ENCODE measurements at places on chromosomes 2 and 18.

DNA sequence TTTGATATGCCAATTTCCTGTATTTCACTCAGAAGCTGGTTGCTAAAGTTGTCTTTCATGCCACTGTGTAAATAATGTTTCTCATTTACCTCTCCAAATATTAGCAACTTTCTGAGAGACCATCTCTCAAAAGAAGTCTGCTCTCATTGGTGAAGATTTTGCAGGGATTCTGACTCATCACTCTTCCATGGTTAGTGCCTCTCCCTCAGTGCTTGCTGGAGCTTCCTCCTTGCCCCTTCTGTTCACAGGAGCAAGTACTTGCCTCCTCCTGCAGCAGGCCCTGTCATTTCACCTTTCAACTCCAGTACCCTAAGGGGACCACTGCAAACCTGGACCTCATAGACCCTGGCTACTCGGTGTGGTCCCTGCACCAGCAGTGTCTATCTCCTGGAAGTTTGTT is 168.8 kb downstream of the ZNF385B start:
- DNase-seq = no peak

- no peak for DNase-seq
Observed at GRCh38 chr18:67766930-67767329, 250.4 kb upstream of the DSEL start.

- no peak for DNase-seq
Observed at GRCh38 chr18:43271593-43272432, 5.5 kb downstream of the SYT4 start.

- DNase-seq = no peak
Observed at GRCh38 chr2:207662203-207662602, 37.0 kb upstream of the METTL21A start.

DNA sequence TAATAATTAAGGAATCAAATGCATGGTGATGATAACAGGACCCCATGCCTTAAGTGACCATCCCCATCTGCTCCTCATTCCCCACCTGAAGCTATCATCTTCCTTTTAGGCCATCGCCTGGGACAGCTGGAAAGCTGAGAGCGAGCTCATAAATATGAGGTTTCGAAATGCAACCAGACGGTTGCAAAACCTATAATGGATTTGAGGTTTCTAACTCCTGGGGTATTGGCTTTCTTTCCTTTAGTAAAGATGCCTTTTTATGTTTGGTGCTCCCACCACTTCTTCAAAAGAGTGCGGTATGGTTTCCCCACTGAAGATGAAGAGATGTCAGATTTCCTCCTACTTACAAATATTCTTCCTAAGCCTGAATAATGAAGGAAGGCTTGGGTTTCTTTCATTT is 1589.5 kb upstream of the PIK3C3 start:
- no peak for DNase-seq

DNA sequence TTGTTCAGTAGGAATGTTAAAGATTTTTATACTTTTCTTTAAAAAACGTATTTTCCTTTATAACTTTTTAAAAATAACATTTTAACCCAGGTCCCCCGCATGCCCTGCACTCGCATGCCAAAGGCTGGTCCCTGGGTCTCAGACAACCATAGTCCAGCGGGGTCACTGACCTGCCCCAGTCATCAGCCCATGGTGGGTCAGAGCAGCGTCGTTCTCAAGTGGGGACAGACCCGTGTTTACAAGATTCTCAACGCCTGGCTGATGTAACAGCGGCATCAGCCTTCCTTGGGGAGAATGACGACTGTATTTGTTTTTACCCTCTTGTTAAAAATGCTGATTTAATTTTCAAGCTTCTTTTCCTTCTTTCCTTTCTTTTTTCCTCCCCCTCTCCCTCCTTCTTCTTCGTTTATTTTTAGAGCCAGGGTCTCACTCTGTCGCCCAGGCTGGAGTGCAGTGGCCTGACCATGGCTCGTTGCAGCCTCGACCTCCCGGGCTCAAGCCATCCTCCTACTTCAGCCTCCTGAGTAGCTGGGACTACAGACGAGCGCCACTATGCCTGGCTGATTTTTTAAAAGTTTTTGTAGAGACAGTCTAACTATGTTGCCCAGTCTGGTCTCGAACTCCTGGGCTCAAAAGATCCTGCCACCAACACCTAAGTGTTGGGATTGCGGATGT is 1.0 kb upstream of the EFHD1 start:
- DNase-seq = no peak

- DNase-seq = no peak
Observed at GRCh38 chr2:185835974-185836373, 97.4 kb downstream of the FSIP2 start.

- DNase-seq = no peak
Observed at GRCh38 chr2:180033993-180034894, 27.1 kb upstream of the CWC22 start.

DNA sequence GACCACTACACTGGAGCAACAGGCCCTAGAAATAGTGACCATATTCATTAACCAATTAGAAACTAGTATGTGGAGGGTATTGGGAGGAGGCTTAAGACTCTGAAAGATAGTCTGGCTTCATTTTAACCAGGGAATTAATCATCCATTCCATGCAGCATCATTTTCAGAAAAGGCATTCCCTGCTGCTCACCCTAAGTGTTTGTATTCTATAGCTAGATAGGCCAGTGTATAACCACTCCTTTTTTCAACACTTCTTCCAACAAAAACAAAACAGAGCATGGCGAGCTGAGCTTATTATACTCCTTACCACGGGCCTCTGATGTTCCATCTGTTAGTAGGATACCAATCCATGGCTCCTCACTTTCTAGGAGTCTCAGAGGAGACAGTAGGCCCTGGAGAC is 112.0 kb upstream of the PKDCC start:
- no peak for DNase-seq
